ENCODE measurements at places on chromosomes 5 and 9. TPM values are rescaled to one million over a fixed set of nuclear protein-coding genes. Genes with fewer than 3 reads are reported as not detected.

The PCDHGB2 gene
- not detected for total RNA-seq

The SLC46A2 gene
- total RNA-seq: not detected

The OR1J2 gene
- total RNA-seq: not detected

The CLIC3 gene
- total RNA-seq: not detected

The CMYA5 gene
- 0.16 TPM for total RNA-seq

The EPB41L4B gene
- total RNA-seq: 0.74 TPM

The FREM1 gene
- total RNA-seq: not detected

The CAAP1 gene
- total RNA-seq: 20.8 TPM

The ZFP37 gene
- total RNA-seq: 1.7 TPM

The TRIM7 gene
- total RNA-seq: 0.68 TPM

The GHR gene
- not detected for total RNA-seq

The HK3 gene
- not detected for total RNA-seq

The PCDHGB4 gene
- total RNA-seq: not detected

The WDR70 gene
- 36.8 TPM for total RNA-seq

The TMEM252 gene
- total RNA-seq: not detected

The RPP25L gene
- total RNA-seq: 31.6 TPM

The SPATA31A6 gene
- not detected for total RNA-seq

The HTR4 gene
- total RNA-seq: not detected

The C5orf58 gene
- not detected for total RNA-seq

The ARHGEF37 gene
- total RNA-seq: 2.3 TPM

The PCDHGB3 gene
- total RNA-seq: not detected

The MYMK gene
- not detected for total RNA-seq

The IFNA13 gene
- total RNA-seq: not detected

The IL31RA gene
- not detected for total RNA-seq

The PLCXD3 gene
- total RNA-seq: not detected

The MLANA gene
- total RNA-seq: not detected

The TMEM174 gene
- total RNA-seq: not detected

The ACER2 gene
- 1.3 TPM for total RNA-seq

The IPPK gene
- total RNA-seq: 13.9 TPM

The LECT2 gene
- total RNA-seq: not detected

The PFN3 gene
- not detected for total RNA-seq

The NOL6 gene
- 80.8 TPM for total RNA-seq

The GRXCR2 gene
- total RNA-seq: not detected

The HMGCR gene
- total RNA-seq: 48.3 TPM

The PDLIM4 gene
- 0.31 TPM for total RNA-seq

The GFRA3 gene
- 0.18 TPM for total RNA-seq

The VLDLR gene
- 8.7 TPM for total RNA-seq

The FNBP1 gene
- total RNA-seq: 198 TPM

The FAM151B gene
- 0.35 TPM for total RNA-seq
